HCT116 (cell line): ENCODE measurements at places on chromosomes 11 and 22.

GRCh38 chr11:123362941-123363340 lies 67.1 kb upstream of the GRAMD1B start:
- no peak for DNase-seq

DNA sequence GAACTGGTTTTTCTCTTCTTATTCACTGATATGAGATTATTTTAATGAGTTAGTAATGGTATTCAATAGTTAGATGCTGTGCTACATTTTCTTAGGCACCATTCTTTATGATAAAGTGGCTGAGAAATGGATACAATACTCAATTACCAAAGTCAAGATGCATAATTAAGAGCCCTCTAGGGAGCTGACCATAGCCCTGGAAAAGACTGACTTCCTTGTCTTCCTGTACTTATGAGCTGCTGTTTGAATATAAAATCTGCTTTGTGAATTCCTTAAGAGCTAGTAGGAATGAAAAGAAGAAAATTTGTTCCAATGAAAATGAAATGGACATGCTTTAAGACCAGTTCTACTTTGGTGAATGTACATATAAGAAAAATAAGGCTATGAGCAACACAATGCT lies 452.3 kb downstream of the KCNA4 start:
- DNase-seq, result no peak

- peak; percentile 56 for DNase-seq
These were observed 14.2 kb downstream of the OR52A5 start for GRCh38 chr11:5123802-5124521.

- DNase-seq, result no peak
These were observed 327.0 kb downstream of the DYNC2H1 start for GRCh38 chr11:103436131-103436770.

- DNase-seq, result no peak
These were observed 19.2 kb upstream of the GALNT18 start for GRCh38 chr11:11640996-11641395.

GRCh38 chr22:41524809-41525449 lies 19.3 kb downstream of the POLR3H start:
- no peak for DNase-seq

DNA sequence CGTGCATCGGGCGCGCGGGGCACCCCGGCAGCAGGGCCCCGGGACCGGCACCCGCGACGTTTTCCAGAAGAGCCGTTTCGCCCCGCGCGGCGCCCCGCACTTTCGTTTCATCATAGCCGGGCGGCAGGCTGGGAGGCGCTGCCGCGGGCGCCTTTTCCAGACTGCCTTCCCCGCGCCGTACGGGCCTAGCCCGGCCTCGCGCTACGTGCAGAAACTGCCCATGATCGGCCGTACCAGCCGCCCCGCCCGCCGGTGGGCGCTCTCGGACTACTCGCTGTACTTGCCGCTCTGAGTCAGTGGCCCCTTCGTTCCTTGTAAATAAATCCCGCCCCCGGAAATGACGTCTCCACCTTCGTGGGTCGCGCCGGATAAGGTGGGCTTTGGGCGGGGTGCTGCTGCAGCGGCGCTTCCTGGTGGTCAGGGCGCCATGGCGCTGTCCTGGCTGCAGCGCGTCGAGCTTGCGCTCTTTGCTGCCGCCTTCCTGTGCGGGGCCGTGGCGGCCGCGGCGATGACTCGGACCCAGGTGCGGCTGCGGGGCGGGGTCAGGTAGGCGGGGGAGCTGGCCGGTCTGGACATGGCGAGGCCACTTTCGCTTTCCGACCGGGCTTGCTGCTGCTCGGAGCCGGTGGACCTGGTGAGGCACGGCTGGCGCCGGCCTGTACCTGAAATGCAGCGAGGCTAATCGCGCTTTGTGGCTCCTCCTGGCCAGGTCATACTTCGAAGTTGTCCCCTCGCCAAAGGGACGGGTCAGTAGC lies at the start of gene TMEM179B:
TMEM179B (plus strand) TSS at position 398 of the 755 bp plus-strand sequence; CDS start at position 428, 30 bp downstream.
- peak; percentile 98 for DNase-seq

DNA sequence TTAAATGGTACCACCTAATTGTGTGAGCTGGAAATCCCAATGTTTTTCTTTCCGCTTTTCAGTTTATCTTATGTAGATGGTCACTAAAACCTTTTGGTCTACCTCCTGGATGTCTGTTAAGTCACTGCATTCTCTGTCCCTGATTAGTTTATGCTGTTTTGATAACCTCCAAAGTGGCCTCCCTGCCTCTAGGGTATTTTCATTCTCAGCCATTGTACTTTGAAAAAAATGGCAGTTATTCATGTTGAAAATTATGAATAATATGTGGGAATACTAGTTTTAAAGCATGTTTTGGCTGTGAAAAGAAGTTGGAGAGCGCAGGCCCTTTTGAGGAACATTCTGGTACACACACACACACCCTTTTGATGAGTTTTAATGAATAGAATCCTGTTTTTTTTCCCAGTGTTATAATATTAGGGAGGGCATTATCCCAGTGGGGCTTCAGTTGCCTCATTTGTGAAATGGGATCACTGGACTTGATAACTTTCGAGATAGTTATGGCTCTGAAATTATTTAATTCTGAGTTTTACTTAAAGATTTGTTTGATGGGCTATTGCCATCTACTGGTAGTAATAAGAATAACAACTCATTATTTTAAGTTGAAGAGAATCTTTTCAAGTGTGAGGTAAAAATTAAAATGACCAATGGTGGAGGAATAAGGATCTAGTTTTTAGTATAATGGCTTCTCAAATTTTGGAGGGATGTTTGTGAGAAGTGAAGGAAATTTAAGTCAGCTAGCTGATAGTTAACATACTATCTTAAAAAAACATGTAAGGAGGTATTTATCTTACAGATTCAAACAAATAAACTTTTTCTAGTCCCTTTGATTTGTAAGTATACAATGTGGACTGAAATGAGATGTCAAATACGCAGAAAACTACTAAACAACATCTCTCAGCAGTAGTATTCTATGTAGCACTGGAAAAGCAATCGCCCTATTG lies 3.9 kb downstream of the FDX1 start:
- no peak for DNase-seq

DNA sequence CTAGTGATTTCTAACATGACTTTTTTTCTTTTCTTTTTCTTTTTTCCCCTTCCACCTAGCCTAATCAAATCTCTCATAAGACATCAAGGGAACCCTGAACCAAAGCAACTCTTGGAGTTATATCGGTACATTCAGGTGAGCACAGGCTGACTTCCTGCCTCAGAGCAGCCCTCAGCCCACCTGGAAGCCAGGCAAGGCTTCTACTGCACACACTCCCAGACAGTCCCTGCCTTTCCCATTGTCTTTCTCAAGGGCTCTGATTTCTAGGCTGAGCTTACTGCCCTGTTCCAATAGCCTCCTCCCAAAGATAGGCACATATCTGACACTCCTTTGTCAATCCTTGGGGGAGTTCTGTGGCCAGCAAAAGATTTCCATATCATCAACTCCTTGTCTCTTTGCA lies 629.5 kb downstream of the NTM start:
- no peak for DNase-seq

- DNase-seq, result no peak
These were observed 255 bp upstream of the SYNGR1 start for GRCh38 chr22:39349506-39349966.

DNA sequence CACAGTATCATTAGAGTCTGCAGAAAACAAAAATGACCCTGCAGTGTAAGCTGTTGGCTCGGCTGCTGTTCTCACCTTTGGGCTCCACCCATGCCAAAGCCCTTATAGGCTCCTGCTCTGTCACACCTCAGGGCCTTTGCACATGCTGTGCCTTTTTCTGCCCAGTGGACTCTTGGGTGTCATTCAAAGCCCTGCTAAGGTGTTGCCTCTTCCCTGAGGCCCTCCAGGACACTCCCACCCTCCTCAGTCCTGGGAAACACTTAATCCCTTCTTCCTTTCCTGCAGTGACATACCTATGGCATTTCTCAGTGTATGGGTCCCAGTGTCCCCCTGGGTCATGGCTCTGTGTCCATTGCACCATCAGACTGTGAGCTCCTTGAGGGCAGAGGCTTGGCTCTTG lies 29.1 kb upstream of the CACNG2 start:
- no peak for DNase-seq

GRCh38 chr22:41092847-41093411 lies 537 bp downstream of the EP300 start:
- DNase-seq, result no peak

DNA sequence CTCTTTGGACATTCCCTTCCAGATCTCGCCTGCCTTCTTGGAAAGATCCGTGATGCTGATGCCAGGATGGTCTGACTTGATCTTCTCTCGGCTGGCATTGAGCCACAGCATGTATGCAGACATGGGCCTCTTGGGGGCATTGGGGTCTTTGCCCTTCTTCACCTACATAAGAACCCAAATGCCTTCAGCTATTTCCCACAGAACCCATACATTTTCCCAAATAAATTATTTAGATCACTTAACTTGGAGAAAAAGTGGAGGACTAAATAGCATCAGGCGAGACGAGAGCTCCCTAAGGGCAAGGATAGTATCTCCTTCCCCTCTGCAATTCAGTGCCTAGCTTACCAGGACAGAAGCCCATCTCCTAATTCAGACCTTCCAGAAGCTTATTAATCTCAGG lies 3.0 kb upstream of the TNKS1BP1 start:
- no peak for DNase-seq

DNA sequence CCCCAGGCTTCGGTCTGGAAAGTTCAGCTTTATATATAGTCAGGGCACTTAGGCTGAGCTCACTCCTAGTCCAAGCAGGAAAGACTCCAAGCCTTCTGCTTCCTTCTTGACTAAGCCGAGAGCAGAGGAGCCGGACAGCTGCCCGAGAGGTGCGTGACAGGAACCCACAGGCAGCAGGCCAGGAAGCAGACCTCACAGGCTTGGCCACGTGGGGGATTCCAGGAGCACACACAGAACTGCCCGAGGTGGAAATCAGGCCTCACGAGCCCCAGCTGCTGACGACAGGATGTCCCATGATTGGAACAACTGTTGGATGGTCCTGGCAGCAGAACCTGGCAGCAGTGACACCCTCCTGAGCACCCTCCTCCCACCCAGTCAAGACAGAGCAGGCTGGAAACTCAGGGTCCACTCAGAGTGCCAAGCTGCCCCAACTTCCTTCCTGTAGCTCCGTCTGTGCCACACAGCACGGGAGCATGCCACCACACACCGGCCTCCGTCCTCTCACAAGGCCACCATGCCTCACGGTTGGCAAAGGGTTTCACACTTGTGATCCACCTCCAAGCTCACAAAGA lies 5.4 kb downstream of the PLA2G6 start:
- no peak for DNase-seq

GRCh38 chr11:78127403-78127802 lies 12.0 kb downstream of the ALG8 start:
- no peak for DNase-seq

- DNase-seq, result no peak
These were observed 43.8 kb downstream of the TRIOBP start for GRCh38 chr22:37740455-37741311.

- no peak for DNase-seq
These were observed 102.4 kb downstream of the WT1 start for GRCh38 chr11:32332990-32333319.

GRCh38 chr22:22682807-22683667 lies 38.6 kb downstream of the GGTLC2 start:
- DNase-seq, result no peak

DNA sequence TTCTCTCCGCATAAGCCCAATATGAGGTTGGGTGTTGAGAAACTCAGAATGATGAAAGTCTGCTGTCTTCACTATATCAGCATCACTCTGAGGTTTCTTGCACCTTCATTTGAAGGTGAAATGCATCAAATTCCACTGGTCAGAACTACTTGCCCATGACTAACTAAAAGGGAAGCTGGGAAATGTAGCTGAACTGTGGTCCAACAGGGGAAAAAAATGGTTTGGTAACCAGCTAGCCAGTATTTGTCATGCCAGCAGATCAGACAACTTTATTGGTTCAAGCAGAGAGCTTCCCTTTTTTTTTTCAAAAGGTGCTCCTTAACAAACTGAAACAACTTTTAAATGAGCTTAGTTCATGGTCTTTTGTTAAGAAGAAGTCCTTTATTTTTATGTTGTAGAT lies 14.2 kb upstream of the PIK3C2A start:
- DNase-seq, result no peak

GRCh38 chr11:101049813-101050212 lies 79.8 kb downstream of the PGR start:
- no peak for DNase-seq

DNA sequence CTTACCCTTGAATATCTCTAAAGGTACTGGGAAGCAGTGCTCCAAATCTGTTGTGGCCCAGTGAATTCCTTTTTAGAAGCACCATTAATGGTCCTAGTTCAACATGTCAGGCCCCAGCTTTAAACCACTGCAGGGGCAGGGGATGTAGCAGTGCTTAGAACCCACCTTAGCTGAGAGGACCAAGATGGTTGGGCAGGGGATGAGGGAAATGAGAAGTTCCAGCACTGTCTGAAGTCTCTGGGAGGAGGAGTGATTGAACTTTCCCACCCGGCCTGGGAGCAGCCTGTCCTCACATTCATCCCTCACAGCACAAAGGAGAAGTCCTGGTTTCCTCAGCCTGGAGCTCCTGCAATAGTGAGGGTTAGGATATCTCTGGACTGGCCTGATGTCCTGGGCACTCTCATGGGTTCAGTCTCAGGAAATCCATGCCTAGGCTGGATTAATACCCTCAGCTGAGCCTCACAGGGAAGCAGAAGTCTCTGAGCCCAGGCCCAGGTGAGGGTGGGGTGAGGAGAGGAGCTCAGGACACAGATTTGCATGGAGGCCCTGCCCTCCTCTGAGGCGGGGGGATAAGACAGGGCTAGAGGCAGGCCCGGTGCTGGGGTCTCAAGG lies 28.6 kb upstream of the PRAME start:
- no peak for DNase-seq

DNA sequence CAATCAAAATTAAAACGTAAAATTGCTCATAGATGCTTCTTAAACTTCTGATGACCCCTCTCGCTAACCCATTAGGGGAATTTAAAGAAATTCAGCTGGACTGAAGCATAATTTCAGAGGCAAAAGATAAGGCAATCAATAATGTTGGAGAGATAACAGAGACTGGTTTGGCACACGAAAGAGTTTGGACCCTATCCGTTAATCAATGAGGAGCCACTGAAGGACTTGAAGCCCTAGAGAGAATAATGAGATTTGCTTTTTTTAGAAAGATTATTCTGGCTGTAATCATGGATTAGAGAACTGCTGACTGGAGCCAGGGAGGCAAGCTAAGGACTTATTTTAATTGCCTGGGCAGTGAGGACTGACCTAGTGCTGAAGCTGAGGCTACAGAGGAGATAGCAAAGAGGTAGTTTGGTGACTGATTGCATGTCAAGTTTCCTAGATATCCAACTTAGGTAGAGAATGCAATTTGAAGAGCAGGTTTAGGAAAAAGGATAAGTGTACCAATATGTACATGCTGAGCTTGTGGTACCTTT lies 11.9 kb upstream of the ARHGAP42 start:
- DNase-seq, result no peak

DNA sequence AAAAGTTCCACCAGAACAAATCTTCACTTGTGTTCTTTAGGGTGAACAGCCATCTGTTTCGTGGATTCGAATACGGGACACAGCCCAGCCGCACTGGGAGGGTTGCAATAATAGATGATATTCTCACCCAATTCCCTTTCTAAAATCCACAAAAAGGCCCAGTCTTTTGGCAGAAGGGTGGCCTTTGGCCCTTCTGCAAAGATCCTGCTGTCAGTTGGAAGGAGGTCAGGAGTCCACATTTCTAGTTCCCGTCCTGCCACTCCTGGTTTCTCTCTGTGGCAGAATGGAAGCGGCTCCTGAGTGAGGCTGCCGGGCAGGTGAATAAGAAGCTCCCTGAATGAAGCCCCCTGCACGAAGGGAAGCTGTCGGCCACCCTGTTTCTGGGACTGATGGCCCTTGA lies 11.2 kb upstream of the LINC01488 start:
- no peak for DNase-seq

GRCh38 chr11:76664578-76665061 lies 5.9 kb downstream of the LRRC32 start:
- DNase-seq, result no peak

GRCh38 chr22:33875316-33875715 lies 45.0 kb downstream of the LARGE1 start:
- no peak for DNase-seq

GRCh38 chr11:57339328-57339727 lies 1.2 kb downstream of the P2RX3 start:
- no peak for DNase-seq
